ENCODE measurements at places on chromosomes 12 and 14.
A peak's percentile ranks its signal among the peaks of the same experiment; 100 is the strongest.

GRCh38 chr12:34198924-34199323 lies 176.6 kb downstream of the ALG10 start:
- DNase-seq = no peak

DNA sequence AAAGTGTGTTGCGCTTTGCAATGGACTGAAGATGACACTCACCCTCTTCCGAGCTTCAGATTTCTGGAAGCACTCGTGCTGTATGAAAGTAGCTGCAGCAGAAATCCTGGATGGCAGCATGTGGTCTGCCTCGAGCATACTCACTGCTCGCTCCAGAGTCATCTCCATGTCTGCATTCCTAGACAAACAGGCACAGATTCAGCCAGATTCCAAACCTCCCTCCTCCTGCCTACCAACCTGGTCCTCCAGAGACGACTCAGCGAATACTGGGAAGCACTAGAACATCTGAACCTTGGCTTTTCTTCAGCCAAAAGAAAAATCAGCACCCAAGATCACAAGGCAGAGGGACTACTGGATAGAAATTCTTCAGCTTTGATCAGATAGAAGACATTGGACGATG lies 27.7 kb downstream of the PKP2 start:
- no peak for DNase-seq

GRCh38 chr12:92608151-92609091 lies 94.4 kb upstream of the PLEKHG7 start:
- peak; percentile 23 for DNase-seq

DNA sequence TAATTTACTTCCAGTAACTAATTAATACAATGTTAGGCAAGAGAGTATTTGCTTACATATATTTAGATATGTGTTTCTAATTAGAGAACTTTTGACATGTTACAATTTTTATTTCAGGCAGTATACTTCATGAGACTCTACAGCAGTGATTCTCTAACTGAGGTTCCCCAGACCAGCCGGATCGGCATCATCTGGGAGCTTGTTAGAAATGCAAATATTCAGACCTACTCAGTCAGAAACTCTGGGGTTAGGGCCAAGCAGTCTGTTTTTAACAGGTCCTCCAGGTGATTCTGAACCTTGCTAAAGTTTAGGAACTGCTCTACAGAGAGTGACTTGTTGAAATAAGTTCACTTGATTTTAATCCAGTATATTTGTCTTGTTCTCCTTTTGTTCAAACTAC lies 46.5 kb downstream of the ARID2 start:
- DNase-seq = no peak

GRCh38 chr14:20697273-20698017 lies 8.9 kb downstream of the ANG start:
- DNase-seq = peak; percentile 78

DNA sequence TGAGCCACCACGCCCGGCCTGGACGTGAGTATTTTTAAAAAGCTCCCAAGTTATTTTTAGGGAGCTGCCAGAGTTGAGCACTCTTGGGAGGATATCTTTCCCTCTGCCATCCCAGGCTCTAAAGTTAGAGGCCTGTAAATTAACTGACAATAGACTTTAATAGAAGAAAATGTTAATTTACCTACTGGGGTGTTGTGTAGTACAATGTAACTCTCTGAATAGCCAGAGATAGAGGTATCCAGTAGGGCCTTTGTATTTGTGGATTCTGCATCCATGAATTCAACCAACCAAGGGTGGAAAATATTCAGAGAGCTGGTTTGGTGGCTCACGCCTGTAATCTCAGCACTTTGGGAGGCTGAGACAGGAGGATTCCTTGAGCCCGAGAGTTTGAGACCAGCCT lies 7.6 kb upstream of the PIGH start:
- DNase-seq = no peak

GRCh38 chr14:78491048-78491447 lies 320.9 kb downstream of the NRXN3 start:
- DNase-seq = no peak

DNA sequence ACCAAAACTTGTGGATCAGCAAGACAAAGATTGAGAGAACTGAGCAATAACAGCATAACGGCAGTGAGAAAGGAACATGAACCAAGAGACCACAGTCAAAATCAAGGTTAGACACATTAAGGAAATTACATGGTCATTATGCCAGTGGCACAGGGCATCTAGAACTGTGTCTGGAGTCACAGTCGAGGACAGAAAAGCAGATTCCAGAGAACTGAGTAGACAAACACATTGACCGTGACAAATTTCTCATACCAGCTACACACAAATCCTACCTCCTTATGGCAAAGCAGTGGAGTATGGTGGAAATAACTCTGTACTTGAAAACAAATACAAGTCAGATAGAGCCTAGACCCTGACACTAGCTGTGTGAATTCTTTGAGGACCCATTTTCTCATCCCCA lies 367.3 kb downstream of the DUSP6 start:
- DNase-seq = no peak

DNA sequence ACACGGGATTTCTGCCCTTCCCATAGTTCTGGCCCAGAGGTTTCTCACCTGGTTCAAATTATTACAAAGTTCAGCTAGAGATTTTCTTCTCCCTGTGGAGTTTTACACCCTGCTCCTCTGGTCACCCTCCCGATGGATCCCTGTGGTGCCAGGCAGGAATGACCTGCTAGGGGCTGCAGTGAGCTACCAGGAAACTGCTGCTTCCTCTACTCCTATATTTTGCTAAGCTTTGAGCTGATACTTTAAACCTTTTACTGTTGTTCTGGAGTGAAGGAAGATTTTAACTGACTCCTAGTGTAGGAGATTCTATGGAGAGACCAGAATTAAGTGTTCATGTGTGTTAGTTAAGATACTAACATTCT lies 30.4 kb upstream of the LRIG3 start:
- DNase-seq = no peak

- no peak for DNase-seq
Measured at GRCh38 chr12:16560273-16560672, 45.7 kb downstream of the LMO3 start.

GRCh38 chr14:57182760-57183503 lies 85.8 kb downstream of the EXOC5 start:
- peak; percentile 28 for DNase-seq

- no peak for DNase-seq
Measured at GRCh38 chr14:74861734-74862090, 14.2 kb downstream of the PROX2 start.

DNA sequence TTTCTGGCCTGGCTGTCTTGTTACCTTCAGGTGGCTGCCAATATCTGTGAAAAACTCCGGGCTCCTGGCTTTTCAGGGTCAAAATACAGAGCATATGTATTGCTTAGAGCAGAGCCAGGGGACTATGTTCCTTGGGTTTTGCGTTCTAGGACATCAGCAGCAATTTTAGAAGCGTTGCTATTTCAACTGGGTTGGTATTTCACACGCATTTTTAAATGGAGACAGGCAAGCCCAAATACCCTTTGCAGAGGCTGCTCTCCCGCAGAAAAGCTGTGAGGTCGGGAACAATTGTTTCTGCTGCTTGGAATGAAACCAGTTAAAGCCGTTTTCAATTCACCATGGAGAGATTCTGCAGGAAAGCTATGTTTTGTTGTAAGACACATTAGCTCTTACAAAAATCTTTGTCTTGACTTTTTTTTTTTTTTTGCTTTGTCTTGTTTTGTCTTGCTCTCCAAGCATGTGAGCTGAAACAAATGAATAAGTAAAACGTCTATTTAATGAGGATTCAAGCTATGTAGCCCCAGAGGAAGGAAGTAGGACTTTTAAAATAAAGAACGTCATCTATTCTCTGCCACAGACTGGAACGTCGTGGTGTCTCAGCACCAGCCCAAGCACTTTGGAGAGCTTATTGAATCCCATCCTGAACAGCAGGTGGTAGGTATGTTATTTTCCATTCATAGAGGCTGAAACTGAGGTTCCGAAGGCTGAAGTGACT lies 181.0 kb upstream of the TBX3 start:
- DNase-seq = no peak

DNA sequence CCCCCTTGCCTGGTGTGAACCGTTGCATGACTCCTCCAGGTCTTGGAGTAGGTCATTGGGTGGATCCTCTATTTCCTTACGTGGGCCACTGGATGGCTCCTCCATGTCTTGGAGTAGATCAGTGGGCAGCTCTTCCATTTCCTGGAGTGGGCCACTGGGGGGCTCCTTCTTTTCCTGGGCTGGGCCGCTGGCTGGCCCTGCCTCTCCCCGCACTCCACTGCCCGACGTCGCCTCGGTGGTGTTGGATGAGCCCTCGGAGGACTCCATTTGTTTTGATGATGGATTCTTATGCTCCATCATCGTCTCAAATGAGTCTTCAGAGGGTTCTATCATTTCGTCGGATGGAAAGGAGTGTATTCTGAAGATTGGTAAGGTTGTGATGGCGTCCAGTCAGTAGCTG lies 19.1 kb downstream of the RTL1 start:
- DNase-seq = no peak

DNA sequence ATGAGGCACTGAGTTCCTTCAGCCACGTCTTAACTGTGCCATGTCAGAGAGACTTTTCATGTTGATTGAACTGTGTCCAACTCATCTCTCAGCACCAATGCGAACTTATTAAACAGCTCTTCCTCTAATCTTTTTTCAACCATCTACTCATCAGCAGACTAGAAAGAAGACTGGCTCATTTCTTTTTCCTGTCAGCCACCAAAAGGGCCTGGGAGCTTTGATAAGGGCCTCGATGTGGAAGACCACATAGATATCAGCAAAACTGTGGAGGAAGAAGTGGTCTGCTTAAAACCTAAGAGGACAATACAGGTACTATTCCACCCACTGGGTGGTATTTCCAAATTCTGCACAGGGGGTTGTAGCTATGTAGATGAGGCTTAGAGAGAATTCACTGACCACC lies 3.6 kb upstream of the PLXNC1 start:
- DNase-seq = no peak

DNA sequence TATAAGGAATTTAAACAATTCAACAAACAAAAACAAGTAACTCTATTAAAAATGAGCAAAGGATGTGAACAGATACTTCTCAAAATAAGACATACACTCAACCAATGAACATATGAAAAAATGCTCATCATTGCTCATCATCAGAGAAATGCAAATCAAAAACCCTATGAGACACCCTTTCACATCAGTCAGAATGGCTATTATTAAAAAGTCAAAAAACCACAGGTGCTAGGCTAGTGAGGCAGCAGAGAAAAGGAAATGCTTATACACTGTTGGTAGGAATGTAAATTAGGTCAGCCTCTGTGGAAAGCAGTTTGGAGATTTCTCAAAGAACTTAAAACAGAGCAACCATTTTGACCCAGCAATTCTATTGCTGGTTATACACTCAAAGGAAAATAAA lies 52.0 kb downstream of the NAV3 start:
- peak; percentile 19 for DNase-seq

GRCh38 chr12:94231709-94232108 lies 83.3 kb downstream of the PLXNC1 start:
- no peak for DNase-seq

- no peak for DNase-seq
Measured at GRCh38 chr12:57993834-57994233, 52.5 kb downstream of the ATP23 start.

DNA sequence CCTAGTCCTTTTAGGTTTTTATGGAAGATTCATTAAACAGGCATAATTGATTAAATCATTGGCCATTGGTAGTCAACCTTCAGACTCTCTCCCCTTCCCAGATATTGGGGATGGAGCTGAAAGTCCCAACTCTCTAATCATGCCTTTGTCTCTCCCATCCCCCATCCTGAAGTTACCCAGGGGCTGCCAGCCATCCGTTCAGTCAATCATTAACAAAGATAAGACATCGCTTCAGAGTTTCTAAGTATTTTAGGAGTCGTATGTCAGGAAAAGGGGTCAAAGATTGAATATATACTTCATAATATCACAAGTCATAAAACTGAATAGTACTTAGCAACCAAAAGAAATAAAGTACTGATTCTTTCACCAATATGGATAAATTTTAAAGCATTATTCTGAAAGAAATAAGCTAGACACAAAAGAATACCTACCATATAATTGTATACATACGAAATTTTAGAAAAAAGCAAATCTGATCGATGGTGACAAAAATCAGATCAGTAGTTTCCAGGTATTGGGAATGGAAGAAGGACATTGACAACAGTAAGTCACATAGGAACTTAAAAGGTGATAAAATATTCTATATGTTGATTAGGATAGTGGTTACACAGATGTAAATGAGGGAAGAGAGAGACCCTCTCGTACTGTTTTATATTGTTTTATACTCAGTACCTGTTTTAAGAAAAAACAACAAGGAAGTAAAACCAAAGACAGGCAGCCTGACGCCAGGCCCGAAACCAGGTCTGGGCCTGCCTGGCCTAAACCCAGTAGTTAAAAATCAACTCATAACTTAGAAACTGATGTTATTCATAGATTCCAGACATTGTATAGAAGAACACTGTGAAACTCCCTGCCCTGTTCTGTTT lies 414.4 kb downstream of the DAD1 start:
- peak; percentile 18 for DNase-seq

DNA sequence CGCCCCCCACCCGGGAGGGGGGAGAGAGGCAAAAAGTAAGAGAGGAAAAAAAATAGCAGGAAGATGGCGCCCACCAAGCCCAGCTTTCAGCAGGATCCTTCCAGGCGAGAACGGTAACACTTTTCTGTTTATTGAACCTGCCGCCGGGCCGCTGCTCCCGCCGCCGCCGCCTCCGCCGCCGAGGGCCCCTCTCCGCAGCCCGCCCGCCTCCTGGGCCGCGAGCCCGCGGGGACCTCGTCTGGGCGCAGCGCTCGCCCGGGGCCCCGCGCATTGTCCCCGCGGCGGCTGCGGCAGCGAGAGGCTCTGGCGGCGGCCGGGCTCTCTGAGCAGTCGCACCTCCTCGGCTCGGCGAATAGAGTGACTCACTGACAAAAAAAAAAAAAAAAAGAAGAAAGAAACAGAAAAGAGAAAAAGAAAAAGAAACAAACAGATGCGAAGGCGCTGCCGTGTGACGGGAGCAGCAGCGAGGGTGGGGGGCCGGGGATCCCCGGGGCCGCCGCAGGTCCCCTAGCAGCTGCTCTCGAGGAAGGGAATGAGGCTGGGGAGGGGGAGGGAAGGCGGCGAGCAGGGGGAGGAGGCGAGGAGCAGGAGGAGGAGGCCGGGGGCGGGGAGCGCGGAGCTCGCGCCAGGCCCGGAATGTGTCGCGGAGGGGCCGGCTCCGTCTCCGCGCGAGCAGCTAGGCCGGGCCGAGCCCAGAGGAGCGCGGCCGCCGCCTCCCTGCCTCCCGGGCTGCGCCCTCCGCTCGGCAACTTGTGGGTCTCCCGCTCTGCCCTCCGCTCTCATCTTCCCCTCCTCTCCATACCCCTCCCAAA lies 781 bp downstream of the NPAS3 start:
- DNase-seq = peak; percentile 26

GRCh38 chr14:27686137-27686536 lies 1080.5 kb upstream of the FOXG1 start:
- no peak for DNase-seq

- DNase-seq = no peak
Measured at GRCh38 chr14:69822456-69822855, 25.4 kb upstream of the SLC10A1 start.

DNA sequence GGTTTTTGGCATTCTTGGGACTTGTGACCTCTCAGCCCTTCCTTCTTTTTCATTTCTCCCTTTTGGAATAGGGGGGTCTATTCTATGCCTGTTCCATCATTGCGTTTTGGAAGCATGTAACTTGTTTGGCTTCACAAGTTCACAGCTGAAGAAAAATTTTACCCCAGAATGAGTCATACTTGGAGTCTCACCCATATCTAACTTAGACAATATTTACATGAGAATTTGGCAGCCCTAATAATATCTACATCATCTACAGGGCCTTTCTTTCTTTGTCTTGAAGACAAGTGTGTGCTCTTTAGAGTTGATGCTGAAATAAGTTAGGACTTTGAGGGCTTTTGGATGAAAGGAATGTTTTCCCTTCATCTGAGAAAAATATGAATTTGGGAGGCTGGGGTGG lies 1312.9 kb upstream of the FLRT2 start:
- DNase-seq = no peak

All from GM12865 (cell line).